ENCODE measurements at places on chromosomes 16 and 17.

DNA sequence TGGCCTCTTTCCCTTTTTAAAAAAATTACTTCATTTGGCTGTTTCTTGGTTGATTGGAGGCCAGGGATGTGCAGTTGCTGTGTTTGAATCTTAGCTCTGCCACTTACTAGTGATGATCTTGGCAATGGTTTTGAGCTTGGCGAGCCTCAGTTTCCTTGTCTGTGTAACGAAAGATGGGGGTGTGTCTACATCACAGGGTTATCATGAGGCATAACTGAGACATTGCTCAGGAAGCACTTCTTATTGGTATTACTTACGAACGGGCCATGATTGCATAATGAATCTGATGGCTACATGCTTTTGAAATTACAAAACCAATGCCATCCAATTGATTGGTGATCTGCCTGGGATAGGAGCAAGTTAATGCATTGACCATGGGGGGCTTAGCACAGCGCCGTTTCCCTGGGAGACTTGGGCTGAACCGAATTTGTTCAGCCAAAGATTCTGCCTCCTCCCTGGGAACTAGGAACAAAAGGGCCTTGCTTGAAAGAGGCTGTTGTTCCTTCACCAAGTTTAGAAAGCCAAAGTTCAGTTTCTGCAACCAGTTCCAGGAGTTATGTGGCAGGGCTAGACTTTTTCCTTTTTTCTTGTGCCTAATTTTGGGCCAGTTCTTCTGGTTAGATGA is 21.9 kb downstream of the CMIP start:
- no peak for DNase-seq

DNA sequence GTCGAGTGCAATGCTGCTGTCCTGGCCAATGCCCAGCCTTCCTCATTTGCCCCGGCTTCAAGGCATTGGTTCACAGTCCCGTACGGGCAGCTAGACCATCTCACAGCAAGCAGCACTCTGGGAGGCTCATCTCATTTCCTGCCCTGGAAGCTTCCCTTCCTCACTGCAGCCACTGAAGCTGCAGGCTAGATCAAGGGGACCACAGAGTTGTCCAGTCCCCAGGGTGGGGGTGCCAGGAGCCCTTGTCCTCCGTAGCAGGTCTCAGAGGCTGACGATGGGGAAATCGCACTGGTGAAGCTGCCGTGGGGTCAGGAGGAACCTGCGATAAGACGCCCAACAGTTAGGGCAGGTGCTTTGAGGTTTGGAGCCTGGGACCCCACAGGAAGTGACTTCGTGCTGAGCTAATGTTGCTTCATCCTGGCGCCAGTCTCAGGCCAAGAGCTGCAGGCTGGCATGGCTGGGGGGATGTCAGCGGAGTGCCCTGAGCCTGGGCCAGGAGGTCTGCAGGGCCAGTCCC is at the start of gene SPNS3:
TSS of gene SPNS3 (plus strand) at position 426 of the 517 bp plus-strand sequence. CDS start at position 454, 28 bp downstream.
- DNase-seq = no peak

GRCh38 chr17:11369575-11369974 is 128.6 kb downstream of the SHISA6 start:
- no peak for DNase-seq

GRCh38 chr17:75738218-75738802 is 17.1 kb downstream of the ITGB4 start:
- no peak for DNase-seq

GRCh38 chr16:62564291-62564690 is 528.1 kb upstream of the CDH8 start:
- DNase-seq = no peak

- DNase-seq = no peak
Observed at GRCh38 chr16:83714286-83714685, 93.5 kb upstream of the HSBP1 start.

GRCh38 chr16:46627746-46628145 is 6.6 kb upstream of the SHCBP1 start:
- no peak for DNase-seq

GRCh38 chr16:65202461-65202860 is 80.6 kb upstream of the CDH11 start:
- DNase-seq = no peak

All from NCI-H1048 (cell line).